NCI-H1417 (cell line): ENCODE measurements at places on chromosomes 3 and 15.

GRCh38 chr15:68734352-68734751, 86.3 kb downstream of the ANP32A start:
- no peak for DNase-seq

DNA sequence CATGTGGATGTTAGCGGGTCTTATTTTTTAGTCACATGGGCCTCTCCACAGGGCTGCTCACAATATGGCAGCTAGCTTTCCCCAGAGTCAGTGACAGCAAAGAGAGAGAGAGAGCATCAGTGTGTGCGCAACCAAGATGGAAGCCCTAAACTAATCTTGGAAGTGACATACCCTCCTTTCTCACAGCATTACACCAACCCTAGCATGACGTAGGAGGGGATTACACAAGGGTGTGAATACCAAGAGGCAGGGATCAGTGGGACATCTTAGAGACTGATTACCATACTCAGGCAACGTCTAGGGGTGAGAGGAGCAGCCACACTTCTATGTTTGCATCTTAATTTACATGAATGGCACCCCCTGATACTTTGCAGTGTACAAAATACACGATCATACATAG, 3.5 kb upstream of the UBE2E2 start:
- DNase-seq: no peak

DNA sequence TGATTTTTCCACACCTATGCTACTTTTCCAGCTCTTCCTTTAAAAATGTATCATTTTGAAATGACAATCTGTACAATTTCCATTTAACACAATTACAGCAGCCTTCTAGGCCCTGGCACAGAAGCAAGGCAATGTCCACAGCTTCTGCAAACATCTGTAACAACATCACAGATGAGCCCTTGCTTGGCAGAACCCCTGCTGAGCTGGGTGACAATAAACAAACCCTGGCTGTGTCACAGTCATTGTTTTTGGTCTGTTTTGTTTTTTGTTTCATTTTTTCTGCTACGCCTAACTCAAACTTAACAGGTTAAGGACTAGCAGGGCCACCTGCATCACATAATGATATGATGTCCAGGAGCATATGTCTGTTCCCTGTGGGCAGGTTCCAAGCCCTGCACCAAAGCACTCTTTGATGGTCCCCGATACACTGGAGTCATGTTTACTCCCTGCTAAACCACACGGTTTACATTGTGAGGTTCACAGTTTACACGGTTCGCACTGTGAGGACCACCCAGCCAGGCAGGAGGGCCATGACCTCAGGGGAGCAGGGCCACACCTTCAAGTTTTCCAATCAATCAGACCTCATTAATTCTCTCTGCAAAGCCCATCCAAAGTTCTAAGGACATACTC, 186.8 kb upstream of the CHRNA7 start:
- no peak for DNase-seq

DNA sequence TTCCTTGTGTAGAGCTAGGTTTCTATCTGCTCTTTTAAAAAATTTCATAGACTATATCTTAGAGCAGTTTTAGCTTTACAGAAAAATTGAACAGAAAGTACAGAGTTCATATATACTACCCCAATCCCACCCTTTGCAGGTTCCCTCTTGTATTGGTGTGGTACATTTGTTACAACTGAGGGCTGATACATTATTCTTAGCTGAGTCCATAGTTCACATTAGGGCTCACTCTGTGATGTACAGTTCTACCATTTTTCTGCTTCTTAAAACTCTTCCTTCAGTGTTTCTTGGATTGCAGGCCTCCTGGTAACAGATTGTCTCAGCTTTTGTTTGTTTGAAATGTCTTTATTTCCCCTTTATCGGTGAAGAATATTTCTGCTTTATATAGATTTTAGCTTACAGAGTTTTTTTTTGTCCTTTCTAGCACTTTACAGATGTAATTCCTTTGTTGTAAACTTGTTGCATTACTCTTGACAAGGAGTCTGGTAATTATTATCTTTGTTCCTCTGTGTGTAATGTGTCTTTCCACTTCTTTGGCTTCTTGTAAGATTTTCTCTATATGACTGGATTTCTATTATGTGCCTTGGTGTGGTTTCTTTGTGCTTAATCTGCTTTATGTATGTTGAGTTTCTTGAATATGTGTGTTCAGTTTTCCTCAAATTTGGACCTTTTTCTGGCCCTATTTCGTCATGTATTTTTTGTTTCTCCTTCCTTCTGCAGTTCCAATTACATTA, 25.3 kb downstream of the MEF2A start:
- DNase-seq: no peak

DNA sequence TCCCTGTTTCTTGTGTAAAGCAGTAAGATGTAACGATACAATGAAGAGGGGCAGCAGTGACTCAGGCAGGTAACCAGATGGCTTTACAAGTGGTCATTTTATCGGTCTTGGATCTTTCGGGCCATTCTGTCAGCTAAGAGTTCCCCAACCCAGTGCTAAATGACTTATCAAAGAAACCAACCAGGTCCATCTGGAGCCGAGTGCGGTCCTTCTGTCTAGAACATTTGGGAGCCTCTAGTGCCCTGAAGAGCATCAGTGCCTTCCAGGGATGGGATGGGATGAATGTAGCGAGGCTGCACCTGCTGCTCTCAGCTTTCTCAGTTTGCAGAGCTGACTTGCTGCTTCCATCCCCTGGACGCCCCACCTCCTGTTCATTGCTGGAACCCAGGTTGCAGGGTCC, 131.7 kb upstream of the AGBL1 start:
- no peak for DNase-seq

- DNase-seq: no peak
Measured at GRCh38 chr3:185150561-185150960, 2.3 kb downstream of the C3orf70 start.

- no peak for DNase-seq
Measured at GRCh38 chr3:66047311-66048050, 8.8 kb upstream of the MAGI1 start.

- peak; percentile 12 for DNase-seq
Measured at GRCh38 chr3:86563400-86563970, 427.5 kb downstream of the VGLL3 start.

DNA sequence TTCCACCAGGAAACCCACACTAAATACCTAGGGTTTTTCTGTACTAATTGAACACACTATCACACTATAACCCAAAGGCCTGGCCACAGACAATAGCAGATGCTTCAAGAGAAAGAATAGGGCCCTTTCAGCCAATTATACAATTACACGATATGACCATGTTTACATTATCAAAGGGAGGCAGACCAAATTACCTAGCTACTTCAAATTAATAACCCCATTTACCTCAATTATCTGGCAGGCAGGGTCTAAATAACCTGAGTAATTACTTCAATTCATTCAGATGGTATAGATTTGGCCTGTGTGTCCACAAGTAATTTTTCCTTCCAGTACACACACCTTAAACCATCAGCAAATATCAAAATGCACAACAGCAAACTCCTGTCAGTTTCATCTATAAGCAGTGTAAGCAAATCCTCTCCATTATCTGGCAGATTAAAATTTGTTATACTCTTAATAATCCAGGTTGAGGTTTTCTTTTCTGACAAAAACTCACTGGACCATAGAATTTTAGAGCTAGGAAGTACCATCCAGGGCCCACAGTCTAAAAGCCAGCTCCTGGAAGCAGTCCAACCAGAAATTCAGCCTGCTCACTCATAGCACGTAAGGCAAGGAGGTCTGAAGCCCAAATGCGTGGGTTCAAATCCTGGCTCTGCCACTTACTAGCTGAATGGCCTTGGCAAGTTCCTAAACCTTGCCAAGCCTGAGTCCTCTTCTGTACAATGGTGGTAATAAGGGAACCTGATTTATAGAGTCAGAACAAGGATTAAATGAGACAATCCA, 51.8 kb downstream of the RFTN1 start:
- DNase-seq: peak; percentile 97

DNA sequence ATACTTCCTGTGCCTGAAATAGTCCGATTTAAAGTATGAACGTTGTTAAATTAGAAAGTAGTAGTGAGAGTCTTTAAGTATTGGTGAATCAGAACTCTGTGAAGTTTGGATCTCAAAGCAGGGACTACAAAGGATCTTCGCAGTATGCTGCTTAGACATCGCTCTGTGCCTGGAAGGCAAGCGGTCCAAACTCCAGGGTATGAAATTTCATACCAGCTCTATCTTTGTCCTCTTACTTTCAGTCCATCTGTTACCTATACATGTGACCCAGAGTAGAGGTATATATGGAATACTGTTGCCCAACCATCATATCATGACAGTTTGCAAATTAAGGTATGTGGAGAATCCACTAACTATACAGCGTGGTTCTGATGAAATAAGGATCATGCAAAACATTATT, 34.5 kb downstream of the VPS8 start:
- DNase-seq: no peak

GRCh38 chr3:65093641-65094040, 405.8 kb upstream of the ADAMTS9 start:
- no peak for DNase-seq

DNA sequence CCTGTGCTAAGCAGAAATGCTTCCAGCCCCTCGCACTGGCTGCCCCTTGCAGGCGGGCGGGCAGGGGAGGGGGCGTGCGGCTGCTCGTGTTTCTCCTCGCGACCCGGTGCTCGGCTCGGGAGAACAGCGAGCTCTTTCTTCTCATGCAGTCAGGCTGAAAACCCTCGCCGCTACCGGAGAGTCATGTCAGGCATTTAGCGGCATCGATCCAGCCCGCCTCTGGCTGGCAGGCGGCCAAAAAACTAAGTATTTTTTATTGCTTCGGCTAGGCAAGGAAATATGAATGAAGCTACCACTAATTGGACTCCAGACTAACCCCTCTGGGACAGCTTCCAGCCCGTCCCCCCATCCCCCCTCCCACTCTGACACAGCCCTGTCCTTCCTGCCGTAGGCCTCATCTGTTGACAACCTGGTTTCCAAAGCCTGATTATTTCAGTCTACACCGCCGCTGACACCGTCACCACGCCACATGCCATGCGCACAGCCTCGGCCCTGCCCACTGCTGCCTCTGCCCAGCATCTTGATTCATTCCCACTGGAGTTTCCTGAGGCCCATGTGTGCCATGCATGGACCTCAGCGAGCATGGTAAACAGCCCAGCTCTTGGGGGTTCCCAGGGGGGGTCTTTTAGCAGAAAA, 35.3 kb downstream of the TLE3 start:
- peak; percentile 93 for DNase-seq

DNA sequence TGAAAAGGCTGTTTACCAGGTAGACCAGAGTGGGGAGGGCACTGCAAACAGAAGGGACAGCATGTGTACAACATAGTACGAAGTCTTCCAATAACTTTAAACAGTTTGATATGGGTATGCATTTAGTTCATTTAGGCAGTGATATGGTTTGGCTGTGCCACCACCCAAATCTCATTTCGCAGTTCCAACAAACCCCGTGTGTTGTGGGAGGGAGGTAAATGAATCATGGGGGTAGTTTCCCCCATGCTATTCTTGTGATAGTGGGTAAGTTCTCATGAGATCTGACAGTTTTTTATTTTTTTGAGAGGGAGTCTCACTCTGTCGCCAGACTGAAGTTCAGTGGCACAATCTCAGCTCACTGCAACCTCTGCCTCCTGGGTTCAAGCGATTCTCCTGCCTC, 7.6 kb upstream of the RAMAC start:
- no peak for DNase-seq

GRCh38 chr3:97121386-97121785, 307.0 kb downstream of the EPHA6 start:
- DNase-seq: peak; percentile 50

GRCh38 chr15:88393719-88394519, 73.3 kb downstream of the MRPL46 start:
- DNase-seq: no peak

DNA sequence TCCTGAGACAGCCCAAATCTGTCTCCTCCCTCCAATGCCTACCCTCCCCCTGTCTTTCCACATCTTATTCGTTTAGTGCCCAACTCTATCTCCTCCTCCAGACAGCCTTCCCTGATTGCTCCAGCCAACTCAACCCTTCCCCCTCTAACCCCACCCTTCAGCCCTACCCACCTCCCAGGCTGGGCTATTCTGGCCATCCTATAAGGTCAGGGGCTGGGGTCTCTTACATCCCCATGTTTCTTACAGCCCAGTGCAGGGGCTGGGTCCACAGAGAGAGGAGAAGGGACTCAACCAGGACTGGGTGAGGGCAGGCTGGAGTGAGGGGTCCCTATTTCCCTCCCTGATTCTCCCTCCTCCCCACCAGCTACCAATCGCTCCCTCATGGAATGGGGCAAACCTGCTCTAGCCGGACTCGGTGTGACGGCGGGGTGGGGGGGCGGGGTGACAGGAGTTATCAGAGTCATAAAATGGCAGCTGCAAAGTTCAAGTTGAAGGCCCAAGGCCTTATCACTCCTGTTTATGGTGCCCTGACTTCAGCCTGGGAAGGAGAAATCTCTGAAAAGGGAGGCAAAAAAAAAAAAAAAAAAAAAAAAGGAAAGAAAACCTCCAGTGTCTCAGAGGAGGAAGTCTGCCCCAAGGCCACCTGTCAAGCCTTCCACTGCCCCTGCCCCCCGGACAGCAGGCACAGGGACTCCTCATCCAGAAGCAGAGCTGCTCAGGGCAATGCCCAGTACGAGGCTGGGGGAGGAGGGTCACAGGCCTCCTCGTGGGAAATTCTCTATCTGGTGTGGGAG, 2.1 kb downstream of the VIPR1 start:
- DNase-seq: no peak

GRCh38 chr3:173501931-173502489, 104.5 kb downstream of the NLGN1 start:
- DNase-seq: no peak

- DNase-seq: no peak
Measured at GRCh38 chr3:66133050-66133757, 87.6 kb upstream of the SLC25A26 start.

DNA sequence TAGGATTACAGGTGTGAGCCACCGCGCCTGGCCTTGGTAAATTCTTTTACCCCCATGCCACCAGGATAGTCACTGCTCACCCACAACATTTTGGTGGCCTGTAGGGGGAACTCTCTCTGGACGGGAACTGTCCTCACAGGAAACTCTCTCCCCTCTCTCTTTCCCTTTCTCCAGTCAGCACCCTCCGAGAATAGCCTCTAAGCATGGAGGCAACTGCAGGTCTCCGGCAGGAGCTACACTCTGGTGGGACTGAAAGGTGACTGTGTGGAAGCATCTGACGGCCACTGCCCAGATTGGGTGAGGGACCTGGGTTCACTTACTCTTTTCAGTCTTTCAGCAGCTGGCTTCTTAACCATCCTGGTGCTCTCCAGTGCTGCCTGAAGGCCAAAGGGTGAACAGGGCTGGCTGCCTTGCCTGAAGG, 21.3 kb downstream of the TRANK1 start:
- no peak for DNase-seq

GRCh38 chr15:38788918-38789317, 224.3 kb upstream of the RASGRP1 start:
- DNase-seq: no peak

- no peak for DNase-seq
Measured at GRCh38 chr15:50231761-50232160, 33.8 kb downstream of the HDC start.
